ENCODE measurements at places on chromosomes 6 and 20.

DNA sequence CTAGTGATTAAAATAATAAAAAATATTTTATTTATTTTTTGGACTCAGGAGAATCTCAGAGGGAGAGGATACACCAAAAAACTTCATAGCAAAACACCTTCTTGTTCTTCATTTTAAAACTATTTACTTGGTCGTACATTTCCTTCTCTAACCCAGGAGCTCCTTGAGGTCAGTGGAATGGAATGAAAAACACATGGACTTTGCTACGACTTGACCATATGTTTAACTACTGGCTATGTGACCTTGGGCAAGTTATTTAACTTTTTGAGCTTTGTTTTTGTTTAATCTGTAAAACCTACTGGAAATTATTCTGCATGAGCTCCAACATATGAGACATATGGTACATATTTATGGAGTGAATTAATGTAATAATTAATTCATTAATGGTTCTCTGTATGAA lies 1005.5 kb upstream of the CITED2 start:
- no peak for DNase-seq
- H3K27me3 ChIP-seq: no peaks in the 10 kb centered on the region
- H3K4me1 ChIP-seq: no peaks in the 10 kb centered on the region
- H3K4me3 ChIP-seq: no peak overlapping the region

- H3K27ac ChIP-seq: no peak overlapping the region
- H3K36me3 ChIP-seq: no peaks in the 10 kb centered on the region
- no peak for DNase-seq
- no peak overlapping the region for H3K4me3 ChIP-seq
Observed at GRCh38 chr6:81031416-81031815, 721.1 kb downstream of the TENT5A start.

GRCh38 chr20:504632-505075 lies 38.9 kb downstream of the CSNK2A1 start:
- DNase-seq: no peak
- no peaks in the 10 kb centered on the region for H3K27me3 ChIP-seq
- peaks cover 57% of the 10 kb centered on the region for H3K36me3 ChIP-seq
- H3K4me1 ChIP-seq: no peaks in the 10 kb centered on the region
- no peak overlapping the region for H3K4me3 ChIP-seq

DNA sequence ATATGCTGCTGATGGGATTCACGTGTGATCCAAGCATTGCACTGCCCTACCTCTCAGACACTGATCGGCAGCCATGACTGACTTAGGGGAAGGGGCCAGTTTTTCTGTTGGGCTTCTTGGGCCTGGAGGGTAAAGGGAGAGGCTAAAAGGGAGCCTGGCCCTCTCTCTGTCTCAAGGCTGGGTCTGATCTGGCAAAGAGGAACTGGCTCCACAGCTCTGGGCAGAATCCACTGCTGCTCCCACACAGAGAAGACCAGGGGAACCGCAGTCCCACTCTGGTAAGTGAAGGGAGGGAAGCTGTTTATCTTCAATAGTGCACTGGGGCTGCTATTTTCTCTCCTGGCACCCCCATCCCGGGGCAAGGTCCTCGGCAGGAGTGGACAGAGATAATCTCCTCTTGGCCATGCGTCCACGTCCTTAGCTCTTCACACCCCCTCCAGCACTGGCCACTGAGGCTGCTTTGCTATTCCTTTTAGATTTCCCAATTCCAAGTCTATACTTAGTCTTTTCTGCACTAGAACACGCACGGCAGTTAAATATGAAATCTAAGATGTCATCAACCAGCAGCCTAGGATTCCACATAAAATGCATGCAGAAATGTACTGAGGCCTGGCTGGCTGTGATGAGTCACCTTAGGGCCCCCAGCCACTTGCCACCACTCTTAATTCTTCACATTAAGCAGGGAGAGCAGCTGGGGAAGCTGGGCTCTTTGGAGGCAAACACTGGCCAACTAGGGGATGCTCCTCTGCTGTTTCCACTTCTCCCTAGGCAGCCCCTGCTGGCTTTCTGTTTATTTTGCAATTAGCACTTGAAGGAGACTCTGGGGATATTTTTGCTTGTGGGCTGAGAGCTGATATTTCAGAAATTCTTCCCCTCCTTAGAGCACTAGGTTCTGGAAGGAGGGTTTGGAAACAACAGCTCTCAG lies 87.8 kb upstream of the ARMC2 start:
- H3K36me3 ChIP-seq: no peaks in the 10 kb centered on the region
- H3K4me3 ChIP-seq: no peak overlapping the region
- no peaks in the 10 kb centered on the region for H3K4me1 ChIP-seq
- H3K27ac ChIP-seq: no peak overlapping the region
- H3K27me3 ChIP-seq: no peaks in the 10 kb centered on the region
- no peak for DNase-seq

GRCh38 chr6:53925891-53926290 lies 131.1 kb downstream of the LRRC1 start:
- H3K27ac ChIP-seq: no peak overlapping the region
- no peaks in the 10 kb centered on the region for H3K4me1 ChIP-seq
- H3K4me3 ChIP-seq: no peak overlapping the region
- DNase-seq: no peak
- no peaks in the 10 kb centered on the region for H3K36me3 ChIP-seq

DNA sequence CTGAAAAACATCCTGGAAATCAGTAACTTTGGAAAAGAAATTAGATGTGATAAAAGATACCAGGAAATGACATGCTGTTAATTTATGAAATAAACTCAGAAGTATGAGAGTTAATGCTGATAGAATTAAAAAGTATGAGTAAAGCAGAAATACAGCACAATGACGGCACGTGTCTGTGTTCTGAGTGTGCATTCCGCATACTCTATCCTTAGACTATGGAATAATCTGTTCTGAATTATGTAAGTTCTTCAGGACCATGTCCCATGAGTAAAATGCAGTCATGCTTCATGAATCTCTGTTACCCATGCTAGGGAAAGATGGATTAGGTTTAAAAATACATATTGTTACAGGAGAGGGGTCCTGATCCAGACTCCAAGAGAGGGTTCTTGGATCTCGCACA lies 21.7 kb downstream of the HECA start:
- H3K27me3 ChIP-seq: no peaks in the 10 kb centered on the region
- DNase-seq: no peak
- no peak overlapping the region for H3K27ac ChIP-seq
- H3K36me3 ChIP-seq: peaks cover 35% of the 10 kb centered on the region
- H3K4me1 ChIP-seq: peaks cover 77% of the 10 kb centered on the region

All from CD4-positive, alpha-beta T cell (primary cell).